ENCODE measurements at places on chromosomes 12 and 14.

- no peak for DNase-seq
These were observed 118.8 kb downstream of the TPH2 start for GRCh38 chr12:72057330-72057914.

GRCh38 chr12:48968467-48968866 is 3.1 kb downstream of the WNT10B start:
- no peak for DNase-seq

DNA sequence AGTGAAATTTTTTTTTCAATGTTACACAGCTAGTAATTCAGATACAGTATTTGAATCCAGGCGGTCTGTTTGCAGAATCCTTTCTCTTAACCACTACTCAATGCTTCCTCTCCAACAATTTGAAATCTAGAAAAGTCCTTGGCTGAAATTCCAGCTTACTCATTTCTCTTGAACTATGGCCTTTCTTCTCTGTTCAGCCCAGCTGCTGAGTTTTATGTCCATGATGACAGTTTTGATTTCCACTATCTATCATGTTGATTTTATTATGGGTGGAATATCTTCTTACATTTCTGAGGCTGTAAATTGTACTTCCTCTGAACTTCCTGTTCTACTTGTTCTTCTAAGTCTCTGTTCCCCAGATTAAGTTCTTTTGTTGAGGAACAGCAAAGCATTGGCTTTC is 315.3 kb downstream of the DIO2 start:
- DNase-seq, result no peak

DNA sequence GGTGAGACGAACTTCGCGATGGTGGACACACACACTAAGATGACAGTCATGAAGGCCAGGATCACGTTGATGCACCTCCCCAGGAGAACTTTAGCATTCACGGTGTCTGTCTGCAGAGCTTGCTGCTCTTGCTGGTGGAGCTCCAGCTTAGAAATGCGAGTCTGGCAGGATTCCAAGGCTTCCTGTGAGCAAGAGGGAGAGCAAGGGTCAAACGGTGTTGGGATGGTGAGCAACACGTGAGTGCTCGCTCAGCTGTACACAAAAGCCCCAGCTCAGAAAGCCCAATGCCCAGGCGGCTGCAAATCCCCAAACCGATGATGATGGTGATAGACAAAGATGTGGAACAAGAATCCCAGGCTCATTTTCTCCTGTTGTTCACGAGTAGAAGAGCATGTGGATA is 78.8 kb downstream of the TMCC3 start:
- no peak for DNase-seq

DNA sequence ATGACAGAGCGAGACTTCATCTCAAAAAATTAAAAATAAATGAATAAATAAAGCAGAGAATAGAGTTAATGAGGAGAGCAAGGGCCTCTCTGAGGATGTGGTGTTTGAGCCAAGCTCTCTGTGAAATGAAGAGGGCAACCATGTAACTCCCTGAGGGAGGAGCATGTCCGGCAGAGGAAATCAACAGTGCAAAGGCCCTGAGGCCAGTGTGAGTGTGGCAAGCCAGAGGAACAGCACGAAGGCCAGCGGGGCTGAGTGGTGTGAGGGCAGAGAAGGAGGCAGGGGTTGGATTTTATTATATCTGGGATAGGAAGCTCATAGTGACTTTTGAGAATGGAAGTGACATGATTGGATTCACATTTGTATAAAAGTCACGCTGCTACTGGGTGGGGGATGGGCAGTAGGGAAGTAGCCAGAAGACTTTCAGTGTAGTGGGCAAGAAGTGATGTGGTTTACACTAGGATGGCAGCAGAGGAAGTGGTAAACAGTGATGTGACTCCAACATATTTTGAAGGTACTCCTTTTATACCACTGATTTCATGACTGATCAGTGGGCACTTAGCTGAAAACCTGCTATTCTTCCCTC is 10.3 kb upstream of the LRP1-AS start:
- DNase-seq, result no peak

GRCh38 chr12:8985213-8985754 is 4.1 kb upstream of the KLRG1 start:
- no peak for DNase-seq

GRCh38 chr12:130713581-130713991 is 2.5 kb downstream of the RIMBP2 start:
- no peak for DNase-seq

DNA sequence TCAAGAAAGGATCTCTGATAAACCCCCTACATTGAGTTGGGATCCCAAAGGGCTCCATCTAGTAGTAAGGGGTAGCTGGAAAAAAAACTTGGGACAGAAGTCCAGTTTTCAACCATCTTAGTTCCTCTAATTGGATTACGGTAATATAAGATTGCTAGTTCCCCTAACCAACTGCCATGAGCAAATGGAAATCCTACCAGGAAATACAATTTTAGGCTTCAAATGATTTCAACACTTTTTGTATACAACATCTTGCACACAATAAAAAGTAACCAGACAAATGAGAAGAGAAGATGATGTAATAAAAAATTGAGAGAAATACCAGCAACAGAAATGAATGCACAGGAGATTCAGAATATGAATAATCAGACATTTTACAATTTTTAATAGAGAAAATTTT is 73.0 kb downstream of the TSHR start:
- DNase-seq, result no peak

Data from stimulated activated CD4-positive, alpha-beta T cell treated with anti-CD3 and anti-CD28 coated beads, TNF-alpha, amount 100 ng/mL, for 1 hour (primary cell).